Stimulated activated CD8-positive, alpha-beta memory T cell treated with anti-CD3 and anti-CD28 coated beads, Interleukin-2, amount 100 ng/mL, for 1 hour (primary cell): ENCODE measurements at places on chromosomes 6 and 20.

- DNase-seq: no peak
Measured at GRCh38 chr6:20900389-20901160, 366.3 kb downstream of the CDKAL1 start.

GRCh38 chr6:125114248-125114858 is 39.2 kb upstream of the TPD52L1 start:
- peak; percentile 1 for DNase-seq

DNA sequence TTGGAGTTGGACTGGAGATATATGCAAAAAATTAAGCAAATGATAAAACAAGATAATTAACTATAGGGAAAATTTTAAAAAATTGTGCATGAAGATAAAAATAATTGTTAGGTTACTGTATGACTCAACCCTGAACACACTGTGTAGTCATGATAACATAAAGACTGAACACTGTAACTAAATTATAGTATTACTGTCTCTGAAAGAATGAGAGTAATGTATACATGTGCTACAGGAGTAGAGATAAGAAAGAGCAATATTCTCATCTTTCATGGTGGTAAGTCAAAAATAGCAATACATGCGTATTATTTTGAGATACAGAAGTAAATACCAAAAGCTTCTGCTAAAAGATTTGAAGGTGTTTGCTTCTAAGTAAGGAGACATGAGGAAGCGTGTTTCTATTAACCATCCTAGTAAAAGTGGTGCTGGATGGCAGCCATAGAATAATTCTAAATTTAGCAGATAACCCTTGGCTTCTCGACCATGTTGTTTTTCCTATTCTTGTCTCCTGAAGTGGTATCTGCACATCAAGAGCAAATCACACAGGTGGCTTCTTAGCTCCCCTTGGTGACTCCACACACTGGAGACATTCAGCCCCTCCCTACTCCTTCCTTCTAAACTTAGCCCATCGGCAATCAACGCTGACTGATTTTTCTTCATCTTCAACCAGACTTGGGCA is 390.6 kb upstream of the PLCB4 start:
- DNase-seq: no peak

DNA sequence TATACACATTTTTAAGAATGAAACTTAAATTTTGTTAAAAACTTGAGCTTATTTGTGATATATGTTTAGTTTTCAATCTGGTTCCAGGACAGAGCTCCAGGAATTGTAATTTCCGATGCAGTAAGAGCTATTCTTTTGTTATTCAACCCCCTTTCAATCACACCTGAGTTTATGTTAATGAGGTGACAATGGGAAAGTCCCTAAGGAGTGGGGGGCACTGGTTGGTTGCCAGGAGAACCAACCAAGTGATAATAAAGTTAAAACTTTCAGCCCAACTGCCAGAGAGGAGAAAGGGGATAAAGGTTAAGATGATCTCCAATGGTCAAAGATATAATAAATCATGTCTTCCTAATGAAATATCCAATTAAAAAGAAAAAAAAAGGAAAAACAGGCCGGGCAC is 19.8 kb downstream of the MDN1 start:
- DNase-seq: no peak

GRCh38 chr6:114366899-114367298 is 24.1 kb upstream of the HS3ST5 start:
- DNase-seq: no peak

GRCh38 chr20:35199740-35200139 is 26.8 kb upstream of the MMP24 start:
- no peak for DNase-seq

GRCh38 chr20:21514553-21515251 is 838 bp upstream of the NKX2-2 start:
- DNase-seq: no peak

DNA sequence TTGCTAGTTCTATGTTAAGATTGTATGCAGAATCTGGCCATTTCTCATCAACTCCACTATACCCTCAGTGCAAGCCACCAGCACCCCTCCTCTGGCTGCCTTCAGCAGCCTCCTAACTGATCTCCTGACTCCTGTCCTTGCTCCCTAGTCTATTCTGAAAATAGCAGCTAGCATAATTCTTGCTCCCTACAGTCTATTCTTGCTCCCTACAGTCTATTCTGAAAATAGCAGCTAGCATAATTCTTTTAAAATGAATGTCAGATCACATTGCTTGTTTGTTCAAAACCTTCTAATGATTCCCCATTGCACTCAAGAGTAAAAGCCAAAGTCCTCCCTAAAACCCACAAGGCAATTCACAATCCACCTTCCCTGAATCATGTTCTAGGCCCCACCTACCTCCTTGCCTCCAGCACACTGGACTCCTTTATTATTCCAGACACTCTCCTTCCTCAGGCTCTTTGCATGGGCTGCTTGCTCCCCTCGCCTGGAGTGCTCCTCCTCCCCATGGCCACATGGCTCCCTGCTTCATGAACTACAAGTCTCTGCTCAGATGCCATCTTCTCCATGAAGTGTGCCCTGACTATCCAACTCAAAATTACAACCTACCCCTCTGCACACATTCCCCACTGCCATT is 164.2 kb upstream of the TNFAIP3 start:
- no peak for DNase-seq

DNA sequence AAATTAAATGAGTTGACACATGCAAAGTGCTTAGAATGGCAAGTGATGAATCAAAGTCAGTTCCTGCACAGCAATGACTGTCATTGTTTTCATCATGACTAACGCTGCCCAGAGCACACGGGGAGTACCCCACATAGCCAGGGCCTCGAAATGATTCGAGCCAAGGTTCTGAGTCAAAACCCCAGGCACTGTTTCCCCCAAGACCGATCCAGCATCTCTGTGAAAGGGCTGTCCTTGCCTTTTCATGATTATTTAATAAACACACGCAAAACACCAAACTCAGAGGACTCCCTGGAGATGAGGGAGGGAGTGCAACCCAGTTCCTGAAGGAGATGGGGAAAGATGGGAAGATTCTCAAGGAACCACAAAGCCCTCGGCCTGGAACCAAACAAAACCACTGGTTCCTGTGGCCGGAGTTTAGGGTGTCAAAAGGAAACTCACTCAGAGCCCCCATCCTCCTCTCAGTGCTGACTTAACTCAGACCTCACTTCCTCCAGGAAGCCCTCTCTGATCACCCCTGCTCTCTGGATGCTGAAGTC is 3.8 kb downstream of the PREX1 start:
- DNase-seq: no peak

- no peak for DNase-seq
Measured at GRCh38 chr6:167232356-167232755, 58.8 kb upstream of the UNC93A start.

- DNase-seq: no peak
Measured at GRCh38 chr6:79028641-79029314, 49.3 kb downstream of the PHIP start.

DNA sequence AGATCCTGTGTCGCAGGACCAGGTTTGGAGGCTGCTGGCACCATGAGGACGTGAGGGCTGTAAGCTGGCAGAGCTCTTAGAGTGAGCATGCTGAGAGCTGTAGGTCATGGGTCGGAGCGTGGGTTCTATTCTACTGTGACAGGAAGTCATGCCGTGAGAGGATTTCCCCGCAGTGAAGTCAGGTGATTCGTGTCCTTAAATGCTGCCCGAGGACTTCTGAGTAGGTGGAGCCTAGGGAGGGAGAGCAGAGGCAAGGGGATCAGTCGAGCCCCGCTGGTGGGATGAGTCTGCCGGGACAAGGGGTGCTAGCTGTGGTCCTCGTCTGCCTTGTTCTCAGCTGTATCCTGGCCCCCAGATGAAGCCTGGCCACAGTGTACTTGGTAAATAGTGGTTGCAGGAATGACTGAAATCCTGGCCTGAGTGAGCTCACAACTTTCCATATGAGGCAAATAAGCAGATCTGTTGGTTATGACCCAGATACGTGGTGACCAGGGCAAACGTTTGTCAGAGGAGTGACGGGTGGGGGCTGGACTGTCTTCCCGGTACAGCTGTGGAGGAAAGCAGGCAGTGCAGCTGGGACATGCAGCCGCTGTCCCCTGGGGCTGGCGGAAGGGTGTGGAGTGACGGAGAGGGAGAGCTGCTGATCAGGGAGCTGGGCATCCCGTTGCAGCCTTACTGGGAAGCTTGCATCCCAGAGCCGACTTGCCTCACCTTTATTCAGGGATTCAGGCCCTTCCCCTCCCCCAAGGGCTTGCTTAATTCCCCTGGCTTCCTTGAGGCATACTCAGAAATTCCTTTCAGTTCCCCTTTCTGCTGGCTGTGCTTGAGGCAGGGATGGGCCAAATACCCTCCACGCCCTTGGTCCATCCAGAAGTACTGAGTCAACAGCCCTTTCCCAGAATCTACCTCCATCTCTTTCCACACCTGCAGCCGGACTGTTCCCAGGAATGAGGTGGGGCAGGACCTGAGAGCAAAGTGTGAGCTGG is 250.9 kb upstream of the RREB1 start:
- no peak for DNase-seq

DNA sequence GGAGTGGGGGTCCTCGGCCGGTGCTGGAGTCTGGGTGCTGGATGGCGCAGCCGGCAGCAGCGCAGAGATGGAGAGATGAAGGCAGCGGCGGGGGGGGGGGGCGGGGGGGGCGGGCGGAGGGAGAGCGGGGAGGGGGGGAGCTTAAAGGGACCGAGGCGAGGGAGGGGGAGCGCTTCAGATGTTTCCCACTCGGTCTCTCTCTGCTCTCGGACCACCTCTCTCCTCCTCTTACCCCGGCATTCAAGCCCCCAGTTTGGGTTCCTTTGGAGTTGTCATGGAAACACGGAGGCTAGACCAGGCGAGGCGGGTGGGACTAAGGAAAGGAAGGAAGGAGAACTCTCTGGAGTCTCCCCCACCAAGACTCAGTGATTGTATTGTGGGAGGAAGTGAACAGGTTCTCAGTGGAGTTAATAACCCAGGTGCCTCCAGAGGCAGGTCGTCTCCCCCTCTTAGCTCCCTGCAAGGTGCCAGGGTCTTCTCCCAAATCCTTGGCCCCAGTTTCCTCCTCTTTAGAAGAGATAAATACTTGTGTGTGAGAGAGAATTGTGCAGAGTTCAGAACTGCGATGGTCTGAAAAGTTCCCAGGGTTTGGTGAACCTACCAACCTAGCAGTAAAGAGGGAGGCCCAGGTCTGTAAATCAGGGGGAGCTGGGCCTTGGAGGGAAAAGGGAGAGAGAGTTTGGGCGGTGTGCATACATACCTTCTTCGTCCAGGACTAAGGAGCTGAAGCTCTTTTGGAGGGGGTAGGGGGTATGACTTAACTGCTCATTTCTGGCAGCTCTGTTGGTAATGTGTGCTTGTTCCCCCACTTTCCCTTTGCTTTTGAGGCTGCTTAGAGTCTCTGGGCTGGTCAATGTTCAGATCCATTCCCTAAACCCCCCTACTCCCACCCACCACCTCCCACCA is at the start of gene PRRT1:
Gene PRRT1 (minus strand): TSS at position 77 of the 906 bp plus-strand sequence. CDS start 112 bp downstream, outside the sequence.
- DNase-seq: no peak

DNA sequence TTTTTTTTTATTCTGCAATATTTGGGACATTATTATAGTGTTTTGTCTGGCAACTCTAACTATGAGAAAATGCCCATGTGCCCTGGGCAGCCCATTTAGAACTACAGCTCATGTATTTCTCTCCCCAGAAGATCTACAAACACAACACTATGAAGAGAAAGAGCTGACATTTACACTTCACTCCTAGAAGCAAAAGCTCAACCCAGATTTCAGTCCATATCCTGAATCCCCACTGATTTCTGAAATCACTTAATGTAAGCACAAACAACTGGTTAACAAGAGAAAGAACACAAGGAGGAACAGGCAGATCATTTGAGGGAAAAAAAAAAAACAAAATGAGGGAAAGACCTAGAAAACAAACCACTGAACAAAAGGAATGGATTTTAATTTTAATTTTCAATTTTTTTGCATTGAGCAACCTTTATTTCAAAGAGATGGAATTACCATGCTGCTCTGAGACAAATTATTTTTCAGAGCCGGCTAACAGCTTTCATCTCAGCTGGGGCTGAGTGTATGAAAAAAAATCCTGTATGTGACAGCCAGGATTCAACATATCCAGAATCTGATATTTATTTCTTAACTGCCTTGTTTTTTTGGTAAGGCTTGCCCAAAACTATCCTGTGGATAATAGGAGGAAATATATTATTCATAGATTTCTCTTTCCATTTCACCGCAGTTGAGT is 32.5 kb downstream of the KIAA0319 start:
- DNase-seq: no peak

- DNase-seq: no peak
Measured at GRCh38 chr20:54524849-54525248, 49.5 kb downstream of the DOK5 start.

GRCh38 chr20:45993197-45993951 is 15.3 kb upstream of the MMP9 start:
- DNase-seq: no peak

- no peak for DNase-seq
Measured at GRCh38 chr6:10740061-10740460, 7.5 kb upstream of the TMEM14B start.

DNA sequence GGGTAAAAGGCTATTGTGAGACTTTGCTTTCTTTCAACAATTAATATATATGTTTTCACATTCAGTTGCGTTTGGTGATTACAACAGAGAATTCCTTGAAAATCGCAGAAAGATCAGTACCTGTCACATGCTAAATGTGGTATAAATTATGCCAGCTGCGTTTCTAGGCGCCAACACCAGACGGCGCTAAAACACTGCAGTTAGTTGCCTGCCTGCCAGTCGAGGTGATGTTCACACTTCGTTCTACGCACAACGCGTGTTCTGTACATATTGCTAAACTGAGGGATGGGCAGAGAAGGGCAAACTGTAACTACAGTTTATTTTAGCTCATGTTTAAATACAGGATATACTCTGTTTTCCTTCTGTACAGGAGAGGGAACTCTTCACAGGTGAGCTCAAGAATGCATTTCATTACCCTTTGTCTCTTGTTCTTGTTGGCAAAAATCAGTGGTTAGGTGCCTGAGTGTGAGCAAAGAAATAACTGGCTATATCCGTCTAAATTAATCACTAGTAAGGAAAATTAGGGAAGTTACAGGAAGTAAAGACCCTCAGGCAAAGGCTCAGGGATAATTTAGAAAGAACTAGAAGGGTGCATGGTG is 100.1 kb upstream of the RGS17 start:
- no peak for DNase-seq

DNA sequence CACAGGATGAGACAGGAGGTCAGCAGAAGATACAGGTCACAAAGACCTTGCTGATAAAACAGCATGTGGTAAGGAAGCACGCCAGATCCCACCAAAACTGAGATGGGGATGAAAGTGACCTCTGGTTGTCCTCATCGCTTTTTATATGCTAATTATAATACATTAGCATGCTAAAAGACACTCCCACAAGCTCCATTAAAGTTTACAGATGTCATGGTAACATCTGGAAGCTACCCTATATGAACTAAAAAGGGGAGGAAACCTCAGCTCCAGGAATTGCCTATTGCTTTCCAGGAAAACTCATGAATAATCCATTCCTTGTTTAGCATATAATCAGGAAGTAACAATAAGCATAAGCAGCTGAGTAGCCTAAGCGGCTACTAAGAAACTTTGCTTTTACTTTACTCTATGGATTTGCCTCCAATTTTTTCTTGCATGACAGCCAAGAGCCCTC is 8.4 kb upstream of the RIN2 start:
- no peak for DNase-seq

DNA sequence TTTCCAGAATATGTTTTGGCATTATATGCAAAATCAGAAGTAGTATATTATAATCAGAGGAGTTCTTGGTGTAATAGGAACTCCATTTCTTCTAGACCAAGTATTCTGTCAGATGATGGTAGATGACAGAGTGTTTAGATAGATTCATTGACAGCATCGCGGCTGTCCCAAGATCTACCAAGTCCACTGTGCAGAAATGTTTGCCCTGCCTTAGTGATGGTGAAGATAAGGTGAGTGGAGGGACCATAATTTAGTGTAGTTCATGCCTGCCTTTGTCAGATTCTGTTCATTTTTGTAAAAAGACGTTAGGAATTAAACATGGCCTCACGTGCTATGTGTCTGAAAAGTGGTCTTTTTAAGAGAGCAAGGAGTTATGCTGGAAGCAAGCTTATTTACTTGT is 270.1 kb downstream of the ARID1B start:
- no peak for DNase-seq
